Activated CD4-positive, CD25-positive, alpha-beta regulatory T cell (primary cell): ENCODE measurements at places on chromosomes 7 and 10.

DNA sequence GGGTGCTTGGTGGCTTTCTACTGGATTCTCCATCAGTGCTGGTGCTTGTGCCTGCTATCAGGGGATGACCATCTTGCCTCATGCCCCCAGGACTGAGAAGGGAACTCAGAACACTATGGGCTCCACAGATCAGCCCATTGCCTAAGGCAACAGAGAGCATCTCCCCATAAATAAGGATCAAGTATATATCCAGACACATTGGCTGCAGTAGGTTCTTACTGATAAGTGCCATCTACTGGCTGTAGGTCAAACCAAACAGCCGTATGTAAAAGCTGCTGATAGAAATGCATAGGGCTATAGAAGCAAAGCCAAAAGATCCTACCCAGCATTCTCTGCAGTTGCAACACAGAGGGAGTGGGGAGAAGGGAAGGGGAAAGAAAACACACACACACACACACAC is 153.7 kb downstream of the CDK14 start:
- DNase-seq = no peak

- DNase-seq = no peak
Measured at GRCh38 chr7:19377611-19378344, 232.6 kb upstream of the FERD3L start.

GRCh38 chr7:142030848-142031247 is 35.2 kb downstream of the MGAM start:
- DNase-seq = no peak

GRCh38 chr10:124125305-124126116 is 32.1 kb upstream of the CHST15 start:
- no peak for DNase-seq

DNA sequence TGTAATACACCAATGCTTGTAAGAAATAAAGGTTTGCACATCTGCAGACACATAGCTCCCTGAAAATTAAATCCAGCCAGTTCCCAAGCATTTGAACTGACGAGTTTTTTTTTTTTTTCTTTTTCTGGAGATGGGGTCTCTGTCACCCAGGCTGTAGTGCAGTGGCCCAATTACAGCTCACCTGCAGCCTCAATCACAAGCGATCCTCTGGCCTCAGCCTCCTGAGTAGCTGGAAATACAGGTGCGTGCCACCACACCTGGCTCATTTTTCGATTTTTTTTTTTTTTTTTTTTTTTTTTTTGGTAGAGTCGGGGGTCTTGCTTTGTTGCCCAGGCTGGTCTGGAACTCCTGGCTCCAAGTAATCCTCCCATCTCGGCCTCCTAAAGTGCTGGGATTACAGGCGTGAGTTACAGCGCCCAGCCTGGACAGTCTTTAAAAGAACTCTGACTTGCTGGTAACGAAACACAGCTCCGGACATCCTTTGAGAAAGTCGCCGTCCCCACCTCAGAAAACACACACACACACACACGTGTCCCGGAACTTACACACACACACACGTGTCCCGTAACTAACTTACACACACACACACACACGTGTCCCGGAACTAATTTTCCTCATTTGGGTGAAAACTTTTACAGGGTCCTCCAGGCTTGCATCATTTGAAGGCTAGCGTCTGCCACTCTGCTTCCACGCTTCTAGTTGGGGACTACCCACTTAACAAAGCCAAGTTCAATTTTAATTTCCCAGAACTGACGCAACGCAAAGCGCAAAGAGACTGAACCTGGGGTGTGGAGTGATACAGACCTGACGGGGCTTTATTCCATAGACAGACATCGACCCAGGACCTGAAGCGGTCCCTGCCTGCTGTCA is 18.6 kb downstream of the OCM2 start:
- DNase-seq = no peak
